Dermis microvascular lymphatic vessel endothelial cell (primary cell): ENCODE measurements at places on chromosomes 1 and 21. TPM values are rescaled to one million over a fixed set of nuclear protein-coding genes. Genes with fewer than 3 reads are reported as not detected.
A peak's percentile ranks its signal among the peaks of the same experiment; 100 is the strongest.

DNA sequence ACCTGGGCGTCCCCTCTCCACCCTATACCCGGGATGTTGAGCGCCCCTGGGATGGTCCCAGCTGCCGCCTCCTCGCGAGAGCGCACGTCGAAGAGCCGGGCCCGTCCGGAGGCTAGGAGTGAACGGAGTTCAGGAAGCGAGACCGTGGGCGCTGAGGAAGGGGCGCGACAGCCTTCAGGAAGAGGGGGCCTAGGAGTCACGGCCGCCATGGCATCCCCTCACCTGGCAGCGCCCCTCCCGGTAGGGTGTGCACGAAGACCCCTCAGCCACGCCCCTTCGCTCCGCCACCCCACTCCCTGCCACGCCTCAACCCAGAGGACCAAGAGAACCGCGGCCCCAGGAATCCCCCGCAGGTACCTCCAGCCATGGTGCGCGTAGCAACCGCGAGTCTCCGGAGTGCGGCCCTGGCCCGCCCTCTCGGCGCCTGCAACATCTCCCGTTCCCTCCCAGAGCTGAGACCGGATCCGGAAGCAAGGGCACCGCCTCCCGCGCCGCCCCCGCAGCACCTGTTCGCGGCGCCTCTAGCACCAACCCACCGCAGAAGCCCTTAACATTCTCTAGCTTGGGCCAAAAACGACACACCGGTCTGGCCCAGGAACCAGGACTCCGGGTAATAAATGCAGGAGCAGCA, at the start of gene TSTD1:
Gene TSTD1 (minus strand): TSS at position 442 of the 631 bp plus-strand sequence. CDS start 75 bp downstream, at position 367.
- DNase-seq: no peak

GRCh38 chr1:113991467-113991997, 12.3 kb downstream of the OLFML3 start:
- DNase-seq: no peak

DNA sequence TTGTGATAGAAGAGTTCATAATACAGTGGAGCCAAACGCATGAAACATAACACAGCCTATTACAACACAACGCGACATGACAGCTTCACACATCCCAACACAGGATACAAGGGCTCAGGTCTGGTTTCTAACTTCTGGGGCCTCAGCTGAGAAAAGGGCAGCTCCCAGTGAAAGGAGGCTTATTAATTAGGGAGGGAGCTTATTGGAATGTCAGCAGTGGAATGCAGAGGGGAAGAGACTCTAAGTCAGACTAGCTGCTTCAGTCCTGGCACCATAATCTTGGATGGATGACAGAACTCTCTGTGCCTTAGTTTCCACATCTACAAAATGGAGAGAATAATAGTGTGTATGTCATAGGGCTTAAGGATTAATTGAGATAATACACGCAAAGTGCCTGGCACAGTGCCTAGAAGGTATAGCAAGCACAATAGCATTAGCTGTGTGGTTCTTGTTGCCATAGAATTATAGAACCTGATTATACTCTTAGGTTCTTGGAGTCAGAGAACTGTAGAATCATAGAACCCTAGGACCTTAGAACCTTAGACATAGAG, 22.7 kb upstream of the SLC2A1 start:
- no peak for DNase-seq

- DNase-seq: no peak
Observed at GRCh38 chr21:14438211-14438610, 55.3 kb upstream of the HSPA13 start.

DNA sequence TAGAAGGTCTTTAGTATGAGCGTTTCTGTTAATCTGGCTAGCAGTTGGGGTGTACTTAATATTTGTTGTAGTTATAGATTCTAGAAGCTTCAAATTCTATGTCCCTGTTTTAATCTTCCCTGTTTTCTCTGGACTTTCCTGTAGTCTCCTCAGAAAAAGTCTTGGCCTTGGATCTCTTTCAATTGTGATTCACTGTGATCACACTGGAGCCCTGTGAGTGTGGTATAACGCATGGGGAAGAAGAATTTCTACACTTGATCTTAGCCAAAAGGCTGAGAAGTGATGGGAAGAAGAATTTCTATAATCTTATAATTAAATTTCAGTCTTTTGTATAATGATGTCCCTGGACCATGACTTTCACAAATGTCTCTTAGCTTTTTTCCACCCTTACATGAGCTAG, 36.7 kb upstream of the COP1 start:
- DNase-seq: no peak

DNA sequence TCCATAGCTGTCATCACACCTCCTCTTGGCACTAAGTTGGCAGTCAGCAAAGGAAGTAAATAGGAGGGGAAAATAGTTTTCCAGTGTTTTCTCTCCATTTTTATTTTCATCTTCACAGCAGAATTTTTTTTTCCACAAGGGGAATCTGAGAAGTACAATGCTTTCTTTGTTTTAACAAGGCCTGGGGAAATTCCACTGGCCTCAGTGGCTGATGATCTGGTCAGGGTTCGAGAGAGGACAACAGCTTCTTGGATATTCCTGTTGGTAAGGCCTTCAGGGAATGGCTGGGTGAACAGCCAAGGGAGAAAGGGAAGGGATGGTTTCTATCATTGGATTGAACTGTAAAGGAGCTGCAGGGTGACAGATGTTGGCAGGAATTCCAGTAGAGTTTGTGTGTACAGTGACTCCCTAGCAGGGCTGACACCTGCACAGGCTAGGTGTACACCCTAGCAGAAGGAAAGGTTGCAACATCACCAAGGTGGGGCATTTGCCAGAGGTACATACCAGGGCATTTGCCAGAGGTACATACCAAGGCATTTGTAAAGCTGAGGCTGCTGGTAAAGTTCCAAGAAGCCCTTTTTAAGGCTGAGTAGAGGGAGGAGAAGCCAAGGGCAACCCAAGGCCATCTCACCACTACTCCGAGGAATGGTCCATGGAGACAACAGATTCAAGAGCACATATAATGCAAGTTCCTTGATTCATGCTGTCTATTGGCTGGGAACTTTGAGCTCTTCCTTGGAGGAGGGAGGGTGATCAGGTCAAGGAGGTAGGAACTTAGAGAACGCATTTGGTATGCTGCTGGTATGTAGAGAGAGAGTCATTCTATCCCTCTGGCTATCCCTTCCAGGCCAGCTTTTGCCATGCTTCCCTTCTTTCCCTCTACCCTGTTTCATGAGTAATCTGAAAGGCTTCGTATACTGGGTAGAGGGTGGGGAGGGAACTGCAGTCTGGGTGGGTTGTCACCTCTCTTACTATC, 3.1 kb downstream of the GJA5 start:
- no peak for DNase-seq

DNA sequence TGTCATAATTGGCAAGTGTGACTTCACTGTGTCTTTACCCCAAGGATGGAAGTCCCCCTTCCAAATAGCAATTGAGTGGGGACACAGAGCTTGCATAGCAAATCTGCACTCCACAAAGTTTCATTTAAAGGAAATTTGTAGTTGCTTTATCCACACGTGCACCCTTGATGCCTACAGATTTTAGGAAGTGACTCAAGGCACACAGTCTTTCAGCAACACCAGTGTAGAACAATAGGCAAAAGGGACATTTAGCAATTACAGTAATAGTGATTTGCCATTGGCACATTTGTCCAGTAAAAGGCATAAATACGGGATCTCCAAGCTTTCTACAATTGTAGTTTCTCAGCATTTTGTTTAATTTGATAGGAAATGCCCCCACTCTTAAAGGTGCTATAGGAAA, 43.4 kb upstream of the KAZN start:
- no peak for DNase-seq

DNA sequence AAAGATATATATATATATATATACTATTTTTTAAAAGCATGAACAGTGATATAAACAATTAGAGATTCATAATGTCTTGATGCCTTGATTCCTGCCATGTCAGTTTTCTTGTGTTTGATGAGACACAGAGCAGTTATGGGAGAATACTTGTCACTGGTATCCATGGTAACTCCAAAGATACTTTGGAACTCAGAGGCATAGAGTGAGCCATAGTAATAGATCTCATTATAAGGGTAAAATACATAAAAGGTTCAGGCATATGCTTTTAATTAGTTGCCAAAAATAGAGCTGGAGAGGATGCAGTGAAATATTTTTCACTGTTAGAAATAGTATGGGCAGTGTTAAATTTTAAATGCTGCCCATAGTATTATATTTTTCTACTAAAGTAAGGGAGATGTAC, 134.1 kb downstream of the SYT14 start:
- DNase-seq: no peak

GRCh38 chr1:110106013-110106941, 6.0 kb upstream of the UBL4B start:
- peak; percentile 71 for DNase-seq

MAGOH gene
- total RNA-seq: 37.8 and 38.1 TPM in 2 replicates

PRAMEF6 gene
- total RNA-seq: not detected in 2 replicates

S100A2 gene
- total RNA-seq: 0.76 and 2.2 TPM in 2 replicates
